ENCODE measurements at places on chromosomes 4 and X. TPM values are rescaled to one million over a fixed set of nuclear protein-coding genes. Genes with fewer than 3 reads are reported as not detected.

ETDB gene
- not detected for total RNA-seq

EFHC2 gene
- not detected for total RNA-seq

DNA sequence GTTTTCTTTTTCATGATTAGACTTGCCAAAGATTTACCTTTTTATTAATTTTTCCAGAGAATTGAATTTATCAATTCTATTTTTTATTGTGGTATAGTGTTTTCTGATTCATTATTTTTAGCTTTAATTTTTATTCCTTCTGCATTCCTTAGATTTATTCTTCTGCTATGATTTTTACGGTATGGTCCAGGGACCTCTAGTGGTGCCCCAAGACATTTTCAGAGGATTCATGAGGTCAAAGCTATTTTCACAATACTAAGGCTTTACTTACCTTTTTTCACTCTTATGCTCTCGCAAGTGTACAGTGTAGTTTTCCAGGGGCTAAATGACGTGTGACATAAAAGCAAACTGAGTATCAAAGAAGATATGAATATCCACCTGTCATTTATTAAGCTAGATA lies 8.0 kb downstream of the RADX start:
- no peak overlapping the region for H3K4me3 ChIP-seq
- no peaks in the 10 kb centered on the region for H3K36me3 ChIP-seq
- H3K27ac ChIP-seq = no peak overlapping the region
- peak; percentile 30 for DNase-seq
- H3K4me1 ChIP-seq = no peaks in the 10 kb centered on the region
- H3K27me3 ChIP-seq = no peaks in the 10 kb centered on the region

GRCh38 chr4:65021737-65022136 lies 612.5 kb upstream of the TECRL start:
- no peaks in the 10 kb centered on the region for H3K4me1 ChIP-seq
- DNase-seq = no peak
- no peak overlapping the region for H3K4me3 ChIP-seq
- no peaks in the 10 kb centered on the region for H3K27me3 ChIP-seq

Measured in GM23248 (cell line).